NCI-H1930 (cell line): ENCODE measurements at places on chromosomes 11 and 22.
A peak's percentile ranks its signal among the peaks of the same experiment; 100 is the strongest.

DNA sequence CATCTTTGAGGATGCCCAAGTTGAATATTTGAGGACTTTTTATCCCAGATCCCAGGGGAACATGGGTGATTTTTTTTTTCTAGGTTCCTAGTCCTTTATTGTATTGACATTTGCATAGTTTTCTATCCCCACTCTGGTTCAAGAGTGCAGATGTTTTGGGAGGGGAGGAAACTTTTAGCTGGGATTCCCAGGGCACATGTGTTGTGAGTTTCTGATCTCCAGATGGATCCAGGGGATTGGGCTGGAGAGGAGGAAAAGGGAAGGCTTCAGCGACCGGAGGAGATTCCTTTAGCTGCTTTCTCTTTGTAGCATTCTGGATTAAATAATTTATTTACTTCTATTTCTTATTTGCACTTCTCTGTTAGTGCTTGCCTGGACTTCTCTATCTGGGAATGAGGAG is 14.7 kb upstream of the SORL1-AS1 start:
- no peak for DNase-seq

- DNase-seq: peak; percentile 2
These were observed 32.6 kb downstream of the NFAM1 start for GRCh38 chr22:42399315-42400271.

- DNase-seq: no peak
These were observed 28.5 kb downstream of the SMCO4 start for GRCh38 chr11:93514712-93515111.

DNA sequence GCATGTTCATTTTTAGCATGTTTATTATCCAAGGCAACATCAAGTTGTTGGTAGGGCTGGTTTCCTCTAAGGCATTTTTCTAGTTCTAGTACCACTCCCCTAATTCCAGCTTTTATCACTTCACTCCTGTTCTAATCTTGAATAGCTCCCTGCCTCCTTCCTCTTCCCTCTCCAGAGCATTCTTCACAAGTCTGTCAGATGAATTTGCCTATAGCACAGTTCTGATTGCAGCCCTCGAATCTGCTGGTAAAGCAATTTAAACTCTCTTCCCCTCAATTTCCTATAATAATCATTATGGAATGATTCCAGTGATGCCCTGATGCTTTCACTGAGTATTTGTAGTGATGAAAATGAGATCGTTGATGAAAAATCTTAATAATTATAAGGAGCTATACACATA is 43.3 kb downstream of the CLMP start:
- no peak for DNase-seq

DNA sequence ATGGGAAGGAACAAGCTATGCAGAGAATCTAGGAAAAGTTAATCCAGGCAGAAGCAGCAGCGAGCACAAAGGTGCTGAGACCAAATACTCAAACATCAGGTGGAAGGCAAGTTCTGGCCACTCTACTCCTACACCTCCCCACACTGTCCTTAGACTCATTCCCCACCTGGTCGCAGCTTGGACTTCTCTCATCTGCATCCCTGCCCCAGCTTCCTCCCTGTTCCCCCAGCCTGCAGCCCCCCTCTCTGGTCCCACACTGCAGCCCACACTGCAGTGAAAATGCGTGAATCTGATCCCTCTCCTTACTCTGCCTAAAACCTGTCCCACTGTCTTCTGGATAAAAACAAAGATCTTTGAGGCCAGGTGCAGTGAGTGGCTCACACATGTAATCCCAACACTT is 9.1 kb downstream of the TPBGL start:
- DNase-seq: no peak

DNA sequence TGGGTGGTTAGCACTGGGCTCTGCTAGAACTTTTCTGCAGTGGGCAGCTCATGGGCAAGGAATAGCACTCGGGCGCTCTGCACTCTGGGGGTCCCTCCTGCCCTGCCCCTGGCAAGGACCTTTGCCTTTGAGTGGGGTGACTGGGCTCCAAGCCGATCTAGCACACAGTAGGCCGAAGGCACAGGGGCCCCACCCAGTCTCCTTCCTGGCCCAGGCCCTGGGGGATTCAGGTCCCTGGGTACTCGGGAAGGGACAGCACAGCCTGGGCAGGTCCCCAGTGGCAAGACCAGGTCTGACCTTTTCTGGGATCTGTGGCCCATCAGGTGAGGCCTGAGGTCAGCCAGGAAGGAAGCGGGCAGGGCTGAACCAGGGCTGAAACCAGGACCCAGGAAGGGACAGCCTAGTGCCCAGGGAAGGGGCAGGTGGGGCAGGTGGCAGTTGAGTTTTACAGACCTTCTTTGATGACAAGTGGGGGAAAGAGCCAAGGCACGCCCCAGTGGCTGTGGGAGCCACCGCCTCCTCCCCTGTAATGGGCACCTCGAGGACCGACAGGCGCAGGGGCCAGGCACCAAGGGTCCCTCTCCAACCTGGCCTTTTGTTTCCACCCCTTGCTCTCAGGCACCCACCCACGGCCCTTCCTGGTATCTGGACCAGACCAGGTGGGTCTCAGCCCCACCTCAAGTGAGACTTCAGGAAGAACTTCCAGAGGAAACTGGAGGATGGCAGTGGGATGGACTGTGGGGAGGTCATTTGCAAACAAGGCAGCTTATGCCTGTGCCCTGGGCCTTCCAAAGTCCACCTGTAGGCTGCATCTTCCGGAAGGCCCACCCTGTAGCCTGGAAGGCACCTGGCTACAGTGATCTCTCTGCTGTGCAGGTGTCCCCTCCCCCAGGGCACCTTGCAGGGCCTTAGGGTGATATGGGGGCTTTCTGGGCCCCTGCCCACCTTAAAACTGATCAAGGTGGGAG is 883 bp upstream of the AIFM3 start:
- DNase-seq: no peak

DNA sequence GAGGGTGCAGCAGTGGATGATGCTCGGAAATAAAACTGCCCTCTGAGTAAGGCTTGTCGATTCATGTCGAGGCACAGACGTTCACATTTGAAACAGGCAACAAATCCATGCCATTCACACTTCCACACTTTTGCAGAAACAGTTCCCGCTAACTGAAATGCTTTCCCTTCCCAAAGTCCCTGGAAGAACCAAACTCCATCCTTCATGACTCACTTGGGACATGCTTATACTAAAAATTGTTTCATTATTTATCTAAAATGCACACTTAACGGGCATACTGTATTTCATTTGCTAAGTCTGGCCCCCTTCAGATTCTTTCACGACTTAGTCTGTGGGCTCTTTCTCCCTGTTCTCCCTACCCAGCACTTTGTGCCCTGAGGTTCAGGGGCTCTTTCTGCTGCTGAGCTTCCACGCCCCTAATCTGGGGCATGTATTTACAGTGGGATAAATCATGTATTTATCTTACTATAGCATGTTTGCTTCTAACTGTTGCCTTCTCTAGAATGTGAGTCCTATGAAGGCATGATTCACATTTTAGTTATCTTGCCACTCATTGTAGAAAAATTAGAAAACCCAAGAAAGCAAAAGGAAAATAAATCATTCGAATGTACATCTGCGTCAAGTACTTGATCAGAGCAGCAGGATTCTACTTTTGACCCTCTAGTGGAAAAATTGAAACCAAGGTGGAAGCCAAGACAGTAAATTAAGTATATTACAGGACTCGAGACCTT is 12.5 kb downstream of the SCGB1A1 start:
- DNase-seq: no peak

- no peak for DNase-seq
These were observed 13.4 kb upstream of the CCND1 start for GRCh38 chr11:69627551-69627950.

- no peak for DNase-seq
These were observed 21.9 kb upstream of the MOB2 start for GRCh38 chr11:1508491-1508891.

- no peak for DNase-seq
These were observed 136.4 kb downstream of the BRD1 start for GRCh38 chr22:49691256-49691655.

GRCh38 chr11:83717537-83717936 is 431.4 kb upstream of the CCDC90B start:
- DNase-seq: no peak

GRCh38 chr11:6415797-6416196 is 3.1 kb downstream of the APBB1 start:
- no peak for DNase-seq

GRCh38 chr11:70557742-70558485 is 159.6 kb downstream of the CTTN start:
- DNase-seq: no peak

DNA sequence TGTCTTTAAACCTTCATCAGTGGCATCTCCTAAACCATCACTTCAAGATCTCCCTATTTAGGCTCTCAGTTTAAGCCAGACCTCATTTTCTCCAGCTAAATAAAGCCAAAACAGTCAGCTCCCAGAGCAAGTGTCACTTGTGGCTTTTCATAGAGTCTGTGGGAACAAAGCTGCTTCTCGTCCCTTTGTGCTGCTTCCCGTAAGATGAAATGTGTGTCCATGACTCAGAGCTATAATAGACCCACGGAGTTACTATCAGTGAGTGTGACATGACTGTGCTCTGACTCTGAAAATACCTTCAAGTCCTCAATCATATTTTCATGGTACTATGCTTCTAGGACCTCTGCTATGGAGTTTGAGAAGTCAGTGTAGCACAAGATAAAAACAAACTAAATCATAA is 57.3 kb upstream of the SLN start:
- DNase-seq: no peak
